ENCODE measurements at places on chromosomes 3 and 15.

DNA sequence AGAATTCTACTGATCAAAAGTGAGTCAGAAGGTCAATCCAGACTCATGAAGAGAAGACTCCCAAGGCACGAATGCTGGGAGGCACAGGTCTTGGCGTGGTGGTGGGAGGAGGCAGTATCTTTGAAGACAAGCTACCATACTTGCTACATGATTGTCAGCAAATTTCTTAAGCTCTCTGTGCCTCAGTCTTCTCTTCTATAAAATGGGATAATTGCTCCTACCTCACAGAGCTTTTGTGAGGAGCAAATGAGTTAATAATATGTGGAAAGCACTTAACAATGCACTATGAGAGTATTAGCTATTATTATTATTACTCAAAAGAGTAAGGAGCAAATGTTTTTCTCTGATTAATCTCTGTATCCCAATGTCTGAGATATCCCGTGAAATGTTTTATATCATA is 36.2 kb downstream of the EHD4 start:
- DNase-seq: no peak

DNA sequence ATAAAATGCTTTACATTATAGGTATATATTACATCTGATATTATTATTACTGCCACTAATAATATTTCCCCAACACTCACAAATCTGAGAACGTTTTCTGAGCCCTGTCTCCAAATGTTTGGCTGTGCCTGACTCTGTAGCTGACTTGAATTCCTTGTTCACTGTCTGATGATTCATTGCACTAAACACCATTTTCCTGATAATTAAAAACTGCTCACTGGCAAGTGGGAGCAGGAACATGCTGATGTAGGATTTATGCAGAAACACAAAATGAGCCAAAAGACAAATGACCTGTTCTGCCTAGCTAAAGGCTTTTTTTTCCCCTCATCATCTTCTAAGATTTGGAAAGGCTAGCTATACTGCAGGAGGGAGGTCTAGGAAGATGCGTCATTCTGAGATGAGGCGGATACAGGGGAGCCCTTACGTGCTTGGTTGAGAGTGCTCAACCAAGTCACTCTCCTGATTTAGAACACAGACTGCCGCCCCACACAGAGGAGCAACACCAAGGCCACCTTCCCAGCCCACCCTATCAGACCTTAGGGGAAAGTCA is 380.7 kb downstream of the EPHB1 start:
- DNase-seq: no peak

GRCh38 chr3:102741105-102741504 is 306.3 kb downstream of the ZPLD1 start:
- DNase-seq: no peak

DNA sequence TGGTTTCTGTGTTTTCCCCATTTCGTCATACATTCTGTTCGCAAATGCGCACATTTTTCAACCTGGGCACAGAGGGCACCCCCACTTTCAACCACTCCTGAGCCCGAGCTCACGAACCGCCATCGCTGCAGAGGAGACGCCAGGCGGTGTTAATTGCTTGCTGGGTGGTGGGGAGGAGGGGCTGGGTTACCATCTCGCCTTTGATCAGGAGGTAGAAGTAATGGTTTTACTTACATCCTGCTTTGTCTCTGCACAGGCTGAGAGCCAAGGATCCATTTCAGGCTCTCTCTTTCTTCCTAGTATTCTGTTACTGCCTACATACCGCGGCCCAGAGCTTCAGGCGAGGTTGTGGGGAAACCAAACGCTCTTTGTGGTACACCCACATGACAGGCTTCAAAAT is 177.3 kb upstream of the WNT5A start:
- no peak for DNase-seq

- no peak for DNase-seq
These were observed 72.7 kb upstream of the FNDC3B start for GRCh38 chr3:171966533-171967136.

GRCh38 chr3:118990823-118991560 is 43.7 kb downstream of the IGSF11 start:
- DNase-seq: no peak

DNA sequence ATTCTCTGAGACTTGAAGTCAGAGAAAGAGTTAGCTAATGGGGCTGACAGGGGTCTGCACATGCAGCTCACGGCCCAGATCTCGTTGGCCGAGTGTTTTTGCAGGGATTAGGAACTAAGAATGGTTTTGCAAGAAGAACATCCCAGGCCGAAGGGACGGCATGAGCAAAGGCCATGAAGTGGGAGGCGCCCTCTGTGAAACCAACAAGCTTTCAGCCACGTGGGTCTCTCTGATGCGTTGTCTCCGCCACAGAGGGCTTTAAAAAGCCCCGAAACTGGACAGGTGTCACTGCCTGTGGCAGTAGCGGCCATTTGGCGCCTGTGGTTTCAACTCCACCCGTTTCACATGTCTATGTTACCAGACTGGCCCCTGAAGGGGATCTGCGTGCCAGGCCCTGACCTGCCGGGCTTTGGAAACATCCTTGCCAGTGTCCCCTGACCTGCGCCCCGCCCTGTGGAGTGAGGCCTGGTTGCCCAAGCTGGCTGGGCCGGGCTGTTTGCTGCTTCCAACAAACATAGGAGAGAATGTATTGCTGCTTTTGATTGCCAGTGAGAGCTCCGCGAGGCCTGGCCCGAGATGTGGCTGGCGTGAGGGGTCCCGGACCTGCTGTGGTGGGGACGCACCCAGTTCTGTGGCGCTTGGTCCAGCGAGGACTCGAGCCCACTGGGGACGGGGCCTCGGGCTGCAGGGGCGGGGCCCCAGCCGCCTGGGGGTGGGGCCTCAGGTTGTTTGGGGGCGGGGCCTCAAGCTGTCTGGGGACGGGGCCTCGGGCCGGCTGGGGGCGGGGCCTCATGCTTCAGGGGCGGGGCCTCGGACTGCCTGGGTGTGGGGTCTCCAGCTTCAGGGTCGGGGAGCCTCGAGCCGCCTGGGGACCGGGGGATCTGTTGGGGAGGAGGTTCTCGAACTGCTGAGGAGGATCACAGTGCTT is 30.4 kb downstream of the GOLGA6L2 start:
- no peak for DNase-seq

DNA sequence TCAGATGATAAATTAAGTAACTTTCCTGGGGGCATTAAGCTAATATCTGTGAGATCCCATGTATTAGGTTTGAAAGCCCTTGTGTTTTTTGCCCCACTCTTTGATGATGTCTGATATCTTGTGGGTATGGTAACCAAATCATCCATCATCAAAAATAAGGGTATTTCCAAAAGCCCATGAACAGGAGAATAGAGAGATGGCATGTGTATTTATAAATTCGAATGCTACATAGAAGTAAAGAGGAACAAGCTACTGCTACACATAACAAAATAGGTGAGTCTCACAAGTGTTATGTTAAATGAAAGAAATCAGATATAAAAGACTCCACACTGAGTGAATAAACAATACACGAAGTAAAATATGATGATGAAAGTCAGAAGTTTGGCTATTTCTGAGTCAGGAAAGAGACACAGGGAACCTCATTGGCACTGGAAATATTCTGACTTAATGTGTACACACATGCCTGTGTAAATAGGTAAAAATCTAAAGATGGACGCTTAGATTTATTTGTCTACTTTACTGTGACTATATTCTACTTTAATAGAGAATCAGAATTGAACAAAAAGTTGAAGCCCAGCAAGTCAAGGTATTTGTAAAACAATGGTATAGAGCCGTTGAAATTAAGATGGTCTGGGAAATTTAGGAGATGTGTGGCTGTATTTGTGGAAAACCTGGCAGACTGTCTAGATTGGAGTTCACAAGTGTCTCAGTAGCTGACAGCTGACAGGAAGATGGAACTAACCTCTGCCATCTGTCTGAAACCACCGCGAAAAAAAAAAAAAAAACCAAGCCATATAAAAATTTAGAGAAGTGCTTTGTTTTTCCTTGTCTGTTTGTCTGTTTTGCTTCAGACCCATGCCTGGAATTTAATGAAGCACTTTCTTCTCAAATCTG is 111.0 kb upstream of the TGFBR2 start:
- DNase-seq: no peak

DNA sequence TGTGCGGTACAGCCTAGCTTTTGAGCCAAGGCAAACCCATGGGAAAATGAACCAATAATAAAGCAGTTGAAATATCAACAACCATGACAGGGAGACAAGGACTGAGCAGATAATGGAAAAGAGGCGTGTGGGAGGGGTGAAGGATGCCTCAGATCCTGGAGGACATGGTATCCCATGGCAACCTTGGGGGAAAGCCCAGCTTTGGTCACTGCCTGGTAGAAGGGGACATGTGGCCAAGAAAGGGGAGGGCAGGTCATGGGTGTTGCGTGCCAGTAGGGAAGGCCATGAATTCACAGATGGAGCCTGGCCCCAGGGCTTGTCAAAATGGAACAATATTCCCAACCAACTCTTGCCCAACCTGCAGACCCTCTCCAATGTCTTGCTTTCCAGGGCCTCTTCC is 140.5 kb upstream of the SMAD3 start:
- DNase-seq: no peak

DNA sequence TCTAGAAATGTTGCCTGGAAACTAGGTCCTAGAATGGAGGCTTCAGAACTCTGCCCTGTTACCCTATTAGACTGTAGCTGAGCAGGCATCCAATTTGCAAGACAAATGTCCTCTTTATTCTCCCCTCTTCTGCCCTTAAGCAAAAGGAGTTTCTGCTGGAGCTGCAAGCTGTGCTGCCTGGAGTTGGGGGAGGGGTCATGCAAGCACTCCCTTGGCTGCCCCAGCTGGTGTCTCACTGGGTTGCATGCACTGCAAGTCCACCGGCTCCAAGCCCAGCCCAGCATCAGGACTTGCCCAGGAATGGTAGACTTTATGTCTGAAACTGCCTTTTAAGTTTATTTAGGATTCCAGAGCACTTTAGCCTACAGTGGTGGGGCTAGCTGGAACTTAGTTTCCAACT is 15.7 kb upstream of the RBP2 start:
- no peak for DNase-seq

DNA sequence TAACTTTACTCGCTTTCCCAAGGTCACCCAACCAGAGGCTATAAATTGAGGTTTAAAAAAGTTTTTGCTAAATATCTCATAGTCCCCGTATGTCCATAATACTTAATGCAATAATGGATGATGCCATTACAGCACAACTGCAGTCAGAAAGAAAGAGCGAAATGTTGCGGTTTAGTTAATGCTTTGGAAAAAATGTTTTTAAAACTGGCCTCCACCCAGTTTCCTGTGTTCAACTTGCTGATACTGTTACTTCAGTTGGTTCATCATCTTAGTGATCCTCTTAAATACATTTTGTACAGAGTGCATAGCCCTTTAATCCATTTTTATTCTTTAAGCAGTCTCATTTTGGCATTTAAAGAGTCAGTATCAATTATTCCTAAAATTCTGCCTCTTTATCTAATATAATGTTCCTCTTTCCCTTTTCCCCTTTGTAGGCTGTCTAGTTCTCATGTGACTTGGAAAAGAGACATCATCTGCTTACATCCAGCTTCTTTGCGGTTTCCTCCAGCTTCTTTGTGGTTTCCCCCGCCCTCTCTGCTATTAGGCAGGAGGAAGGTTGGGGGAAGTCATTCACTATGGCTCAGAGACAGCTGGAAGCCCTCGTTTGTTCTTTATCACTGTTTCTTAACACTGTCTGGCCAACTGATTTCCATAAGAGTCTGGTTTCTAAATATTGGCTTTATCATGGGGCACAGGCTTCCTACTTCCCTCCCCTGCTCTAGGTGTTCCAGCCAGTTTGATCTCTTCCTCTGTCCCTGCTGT is 154.3 kb downstream of the GOLIM4 start:
- DNase-seq: peak; percentile 54

- no peak for DNase-seq
These were observed 56.0 kb downstream of the SLC25A26 start for GRCh38 chr3:66276705-66277274.

GRCh38 chr3:71926262-71926600 is 141.3 kb upstream of the PROK2 start:
- no peak for DNase-seq

DNA sequence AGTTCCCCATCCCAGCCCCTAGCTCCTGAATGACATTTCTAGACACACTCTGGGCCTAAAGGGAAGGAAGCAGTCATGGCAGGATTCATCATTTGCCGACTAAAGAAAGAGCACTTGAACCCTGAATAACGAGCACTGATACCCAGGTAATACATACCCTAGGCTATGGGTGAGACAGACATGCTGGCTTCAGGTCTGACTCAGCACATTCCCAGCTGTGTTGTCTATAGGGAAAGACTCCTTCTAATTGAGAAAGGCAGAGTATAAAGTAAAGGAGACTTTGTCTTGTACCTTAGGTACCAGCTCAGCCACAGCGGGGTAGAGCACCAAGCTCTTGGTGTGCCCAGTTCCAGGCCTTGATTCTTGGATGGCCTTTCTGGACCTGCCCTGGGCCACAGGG is 870.5 kb downstream of the PDCD6IP start:
- DNase-seq: no peak

- DNase-seq: no peak
These were observed 232.5 kb downstream of the UACA start for GRCh38 chr15:70530906-70531305.

DNA sequence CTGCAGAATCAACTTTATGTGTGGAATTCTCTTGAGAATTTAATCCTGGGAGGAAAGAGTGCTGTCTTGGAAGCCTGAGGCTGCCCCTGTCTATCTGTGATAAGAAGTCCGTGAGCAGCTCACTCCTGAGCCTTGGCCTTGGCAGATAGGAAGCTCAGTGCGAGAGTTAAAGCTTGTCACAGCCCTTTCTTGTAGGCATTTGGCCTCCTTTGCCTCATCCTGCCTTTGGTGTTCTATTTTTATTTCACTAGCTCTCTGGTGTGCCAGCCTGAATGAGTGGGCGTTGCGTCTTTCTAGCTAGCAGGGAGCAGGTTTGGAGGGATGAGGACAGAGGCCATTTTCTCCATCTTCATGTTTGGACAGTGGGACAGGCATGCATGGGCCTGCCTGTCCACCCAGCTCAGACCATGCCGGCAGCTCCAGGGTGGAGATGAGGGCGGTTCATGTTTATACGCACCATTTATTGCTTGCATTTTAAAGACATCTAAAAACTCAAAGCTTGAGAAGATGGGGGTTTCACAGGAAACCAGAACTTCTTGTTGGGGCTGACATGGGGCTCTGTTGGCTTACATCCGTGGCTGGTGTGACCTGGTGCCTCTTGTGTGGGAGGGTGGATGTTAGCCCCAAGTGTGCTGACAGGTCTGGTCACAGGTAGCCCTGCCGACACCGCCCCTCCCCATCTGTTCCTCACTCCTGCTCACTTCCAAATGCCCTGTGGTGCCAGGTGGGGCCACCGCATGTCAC is 29.8 kb downstream of the IRAK2 start:
- peak; percentile 61 for DNase-seq

Measured in heart left ventricle (tissue), 16 donors.